CD4-positive, alpha-beta memory T cell (primary cell): ENCODE measurements at places on chromosomes 2 and 18. TPM values are rescaled to one million over a fixed set of nuclear protein-coding genes. Genes with fewer than 3 reads are reported as not detected.

The COL3A1 gene
- polyA plus RNA-seq: not detected

The ALK gene
- not detected for polyA plus RNA-seq

DNA sequence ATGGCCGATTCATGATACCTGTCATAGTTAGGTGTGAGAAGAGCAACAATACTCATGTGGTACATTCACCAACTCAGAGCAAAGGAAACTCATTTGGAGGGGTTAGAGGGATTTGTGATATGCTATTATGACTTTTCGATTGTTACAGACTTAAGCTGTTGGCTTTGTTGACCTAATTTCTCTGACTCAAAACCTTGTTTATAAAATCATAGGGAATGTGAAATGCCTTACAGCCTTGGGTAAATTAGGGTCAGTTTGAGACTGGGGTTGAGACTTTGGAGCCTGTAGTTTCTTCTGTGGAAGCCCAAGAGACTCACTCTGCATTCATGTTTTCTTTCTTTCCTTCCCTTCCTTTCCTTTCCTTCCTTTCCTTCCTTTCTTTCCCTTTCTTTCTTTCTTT is 261.9 kb downstream of the LRRTM1 start:
- H3K27ac ChIP-seq: no peak overlapping the region
- H3K4me1 ChIP-seq: no peaks in the 10 kb centered on the region
- H3K4me3 ChIP-seq: no peak overlapping the region
- no peaks in the 10 kb centered on the region for H3K27me3 ChIP-seq
- H3K36me3 ChIP-seq: no peaks in the 10 kb centered on the region

DNA sequence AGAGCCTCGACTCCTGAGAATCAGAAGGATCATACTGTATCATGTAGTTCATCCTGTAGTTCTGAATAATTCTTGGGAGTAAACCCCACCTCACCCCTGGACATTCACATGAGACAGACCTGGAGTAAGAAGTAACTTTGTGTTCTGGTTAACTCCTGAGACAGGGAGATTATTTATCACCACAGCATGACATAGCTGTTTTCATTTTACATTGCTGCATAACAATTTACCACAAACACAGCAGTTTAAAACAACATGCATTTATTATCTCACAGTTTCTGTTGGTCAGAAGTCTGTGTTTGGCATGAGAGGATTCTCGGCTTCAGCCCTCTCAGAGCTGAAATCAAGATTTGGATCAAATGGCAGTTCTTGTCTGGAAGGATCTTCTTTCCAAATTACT is 855.8 kb upstream of the FANCL start:
- no peaks in the 10 kb centered on the region for H3K4me1 ChIP-seq
- no peaks in the 10 kb centered on the region for H3K27me3 ChIP-seq
- H3K36me3 ChIP-seq: no peaks in the 10 kb centered on the region
- DNase-seq: no peak

- no peaks in the 10 kb centered on the region for H3K27me3 ChIP-seq
- DNase-seq: no peak
- no peaks in the 10 kb centered on the region for H3K4me1 ChIP-seq
Measured at GRCh38 chr2:236706288-236706687, 136.7 kb downstream of the ACKR3 start.

- peaks cover 40% of the 10 kb centered on the region for H3K36me3 ChIP-seq
- no peak overlapping the region for H3K27ac ChIP-seq
- DNase-seq: no peak
- H3K4me3 ChIP-seq: no peak overlapping the region
- no peaks in the 10 kb centered on the region for H3K4me1 ChIP-seq
- no peaks in the 10 kb centered on the region for H3K27me3 ChIP-seq
Measured at GRCh38 chr18:79457239-79457638, 61.5 kb downstream of the NFATC1 start.

DNA sequence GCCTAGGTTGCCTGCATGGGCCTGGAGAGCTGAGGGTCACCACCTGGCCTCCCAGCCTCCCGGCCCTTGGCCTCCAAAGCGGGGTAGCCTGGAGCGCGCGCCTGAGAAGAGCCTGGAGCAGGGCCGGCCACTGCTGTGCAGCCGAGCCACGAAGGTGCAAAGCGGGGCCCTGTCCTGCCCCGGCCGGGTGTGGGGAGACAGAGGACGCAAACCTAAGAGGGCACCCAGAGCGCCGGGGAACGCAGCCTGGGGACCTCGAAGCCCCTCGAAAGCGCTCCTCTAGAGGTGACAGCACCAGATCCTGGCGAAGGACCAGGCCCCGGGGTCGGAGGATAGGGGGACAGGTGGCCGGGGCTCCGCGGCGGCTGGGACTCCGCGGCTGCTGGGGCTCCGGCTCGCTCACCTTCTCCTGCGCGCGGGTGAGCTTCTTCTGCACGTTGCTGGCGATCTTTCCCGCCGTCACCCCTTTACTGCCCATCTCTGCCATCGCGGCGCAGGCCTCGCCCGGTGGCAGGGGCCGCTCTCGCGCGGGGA is 430 bp downstream of the BIN1 start:
- no peaks in the 10 kb centered on the region for H3K36me3 ChIP-seq
- DNase-seq: peak; percentile 15
- H3K4me1 ChIP-seq: peaks cover 21% of the 10 kb centered on the region
- peak overlapping the region; percentile 4 for H3K27ac ChIP-seq
- H3K4me3 ChIP-seq: peak overlapping the region; percentile 11
- peaks cover 5% of the 10 kb centered on the region for H3K27me3 ChIP-seq

- H3K27ac ChIP-seq: no peak overlapping the region
- H3K27me3 ChIP-seq: no peaks in the 10 kb centered on the region
- no peak overlapping the region for H3K4me3 ChIP-seq
- no peaks in the 10 kb centered on the region for H3K4me1 ChIP-seq
- H3K36me3 ChIP-seq: no peaks in the 10 kb centered on the region
Measured at GRCh38 chr2:75792146-75792545, 81.4 kb upstream of the GCFC2 start.

DNA sequence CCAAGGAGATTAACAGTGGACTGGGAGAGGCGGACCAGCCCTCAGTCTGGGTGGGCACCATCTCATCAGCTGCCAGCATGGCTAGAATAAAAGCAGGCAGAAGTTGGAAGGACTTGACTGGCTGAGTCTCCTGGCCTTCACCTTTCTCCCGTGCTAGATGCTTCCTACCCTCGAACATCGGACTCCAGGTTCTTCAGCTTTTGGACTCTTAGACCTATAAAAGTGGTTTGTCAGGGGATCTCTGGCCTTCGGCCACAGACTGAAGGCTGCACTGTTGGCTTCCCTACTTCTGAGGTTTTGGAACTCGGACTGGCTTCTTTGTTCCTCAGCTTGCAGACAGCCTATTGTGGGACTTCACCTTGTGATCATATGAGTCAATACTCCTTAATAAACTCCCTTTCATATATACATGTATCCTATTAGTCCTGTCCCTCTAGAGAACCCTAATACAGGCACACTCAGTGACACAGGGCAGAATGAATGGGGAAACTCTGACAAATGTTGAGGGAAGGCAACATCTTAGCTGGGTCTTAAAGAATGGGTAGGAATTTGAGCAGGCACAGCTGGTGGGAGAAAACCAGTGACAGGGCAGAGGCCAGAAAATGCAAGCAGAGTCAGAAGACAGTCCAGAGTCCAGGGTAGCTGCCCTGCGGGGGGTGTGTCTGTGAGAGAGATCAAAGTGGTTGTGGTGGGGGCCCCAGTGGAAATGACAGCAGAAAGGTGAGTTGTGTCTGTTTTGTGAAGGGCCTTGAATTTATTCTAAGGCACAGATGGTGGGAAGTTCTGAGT is 108.1 kb upstream of the CD302 start:
- H3K4me1 ChIP-seq: peaks cover 21% of the 10 kb centered on the region
- DNase-seq: no peak
- H3K27ac ChIP-seq: no peak overlapping the region
- H3K4me3 ChIP-seq: no peak overlapping the region
- H3K27me3 ChIP-seq: no peaks in the 10 kb centered on the region
